ENCODE measurements at places on chromosomes 12 and 14.

GRCh38 chr12:80156306-80156705 is 57.0 kb downstream of the OTOGL start:
- no peak for ATAC-seq

- no peak for ATAC-seq
These were observed 1.6 kb upstream of the NUMB start for GRCh38 chr14:73459959-73460358.

GRCh38 chr12:5000204-5000603 is 43.5 kb upstream of the KCNA5 start:
- ATAC-seq: no peak

DNA sequence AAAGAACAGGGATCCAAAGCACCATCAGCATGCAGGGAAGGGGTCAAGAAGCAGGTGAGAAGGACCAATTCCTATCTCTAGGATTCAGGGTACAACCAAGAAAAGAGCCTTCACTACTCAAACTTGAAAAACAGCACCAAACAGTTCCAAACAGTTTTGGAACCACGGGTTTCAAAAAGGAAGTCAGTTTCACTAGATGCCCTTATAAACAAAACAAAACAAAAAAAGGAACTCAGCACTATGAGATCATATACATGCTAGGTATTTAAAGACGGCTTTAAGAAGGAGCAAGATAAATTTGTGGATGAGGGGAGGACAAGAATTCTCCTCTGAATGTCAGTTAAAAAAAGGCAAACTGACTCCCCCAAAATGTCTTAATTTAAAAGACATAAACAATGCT is 6.0 kb downstream of the INSM2 start:
- no peak for ATAC-seq

- no peak for ATAC-seq
These were observed 89.1 kb upstream of the ZDHHC17 start for GRCh38 chr12:76674669-76675315.

Measured in activated CD4-positive, CD25-positive, alpha-beta regulatory T cell treated with anti-CD3 and anti-CD28 coated beads, Interleukin-2, amount 50 U/mL, for 24 hours (primary cell).